Left colon (tissue), 2 donors: ENCODE measurements at places on chromosomes 5 and 9. TPM values are rescaled to one million over a fixed set of nuclear protein-coding genes. Genes with fewer than 3 reads are reported as not detected.

Gene ENHO
- 2.3 TPM for total RNA-seq

Gene TLR4
- total RNA-seq, result 6.0 TPM

Gene CXCL14
- 23.3 TPM for total RNA-seq

Gene MAMDC2
- total RNA-seq, result 12.7 TPM

Gene PAXX
- total RNA-seq, result 41.2 TPM

Gene INSL4
- total RNA-seq, result not detected

Gene SPATA31A1
- not detected for total RNA-seq

Gene GRM6
- total RNA-seq, result not detected

Gene CDHR2
- 93.4 TPM for total RNA-seq

Gene ADAMTS2
- total RNA-seq, result 4.4 TPM

Gene ALDH7A1
- 61.8 TPM for total RNA-seq

Gene TMEM215
- total RNA-seq, result 0.06 TPM

Gene RGMB
- total RNA-seq, result 53.9 TPM

Gene LHX6
- total RNA-seq, result 1.6 TPM

Gene GKAP1
- 4.0 TPM for total RNA-seq

Gene TRIM41
- 32.0 TPM for total RNA-seq

Gene EPB41L4A
- total RNA-seq, result 10.2 TPM

Gene JAKMIP2
- 1.1 TPM for total RNA-seq

Gene FBLL1
- total RNA-seq, result not detected

Gene C9orf153
- not detected for total RNA-seq

Gene PPWD1
- total RNA-seq, result 23.9 TPM

Gene TNFSF8
- total RNA-seq, result 1.0 TPM

Gene SMIM33
- 3.7 TPM for total RNA-seq

Gene IL9
- not detected for total RNA-seq

Gene ANXA2R
- 1.3 TPM for total RNA-seq

Gene LOX
- total RNA-seq, result 7.5 TPM

Gene CD72
- total RNA-seq, result 2.2 TPM

Gene TMEM232
- 3.1 TPM for total RNA-seq
